ENCODE measurements at places on chromosomes 4 and X. TPM values are rescaled to one million over a fixed set of nuclear protein-coding genes. Genes with fewer than 3 reads are reported as not detected.
A peak's percentile ranks its signal among the peaks of the same experiment; 100 is the strongest.

The LUZP4 gene
- polyA plus RNA-seq: not detected

DNA sequence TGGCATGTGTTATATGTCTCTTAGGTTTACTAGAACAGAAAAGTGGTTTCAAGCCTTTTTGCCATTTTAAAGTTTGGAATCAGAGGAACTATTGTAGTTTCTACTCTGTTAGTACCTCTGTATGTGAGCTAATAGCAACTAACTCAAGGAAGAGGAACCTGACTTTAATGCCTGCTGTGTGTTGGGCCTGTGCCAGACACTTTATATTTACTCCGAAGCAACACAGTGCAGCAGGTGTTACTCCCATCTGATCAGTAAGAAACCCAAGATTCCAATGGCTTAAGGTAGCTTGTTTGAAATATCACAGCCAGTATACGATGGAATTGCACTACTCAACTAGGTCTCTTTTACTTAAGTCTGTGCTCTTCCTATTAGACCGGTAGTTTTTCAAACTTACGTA, 79.2 kb downstream of the USP9X start:
- no peak for DNase-seq

The GRID2 gene
- polyA plus RNA-seq: not detected

The KIT gene
- polyA plus RNA-seq: 5.2 TPM

DNA sequence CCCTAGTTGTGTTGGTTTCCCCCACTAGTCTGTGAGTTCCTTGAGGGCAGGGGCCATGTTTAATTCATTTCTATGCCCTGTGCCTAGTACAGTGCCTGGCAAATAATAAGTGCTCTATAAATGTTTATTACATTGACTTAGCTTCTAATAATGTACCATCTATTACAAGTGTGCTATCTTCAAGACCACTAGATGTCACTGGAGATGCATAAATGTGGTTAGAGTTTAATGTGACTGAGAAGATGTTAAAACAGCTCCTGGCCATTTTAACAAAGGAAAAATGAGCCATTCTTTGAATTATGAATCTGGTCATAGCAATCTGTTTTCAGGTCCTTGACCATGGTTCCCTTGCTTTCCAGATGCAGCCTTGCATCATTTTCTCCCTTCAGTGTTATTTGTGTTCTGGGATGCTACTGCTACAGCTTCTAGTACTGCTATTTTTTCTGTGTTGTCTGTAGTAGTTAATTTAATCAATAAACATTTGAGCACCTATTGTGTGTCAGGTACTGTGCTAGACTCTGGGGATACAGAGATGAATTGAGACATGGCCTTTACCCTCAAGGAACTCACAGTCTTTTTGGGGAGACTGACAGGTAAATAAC, 43.2 kb downstream of the SLC9A6 start:
- DNase-seq: peak; percentile 44

- DNase-seq: no peak
Observed at GRCh38 chr4:41125558-41126311, 88.6 kb downstream of the APBB2 start.

DNA sequence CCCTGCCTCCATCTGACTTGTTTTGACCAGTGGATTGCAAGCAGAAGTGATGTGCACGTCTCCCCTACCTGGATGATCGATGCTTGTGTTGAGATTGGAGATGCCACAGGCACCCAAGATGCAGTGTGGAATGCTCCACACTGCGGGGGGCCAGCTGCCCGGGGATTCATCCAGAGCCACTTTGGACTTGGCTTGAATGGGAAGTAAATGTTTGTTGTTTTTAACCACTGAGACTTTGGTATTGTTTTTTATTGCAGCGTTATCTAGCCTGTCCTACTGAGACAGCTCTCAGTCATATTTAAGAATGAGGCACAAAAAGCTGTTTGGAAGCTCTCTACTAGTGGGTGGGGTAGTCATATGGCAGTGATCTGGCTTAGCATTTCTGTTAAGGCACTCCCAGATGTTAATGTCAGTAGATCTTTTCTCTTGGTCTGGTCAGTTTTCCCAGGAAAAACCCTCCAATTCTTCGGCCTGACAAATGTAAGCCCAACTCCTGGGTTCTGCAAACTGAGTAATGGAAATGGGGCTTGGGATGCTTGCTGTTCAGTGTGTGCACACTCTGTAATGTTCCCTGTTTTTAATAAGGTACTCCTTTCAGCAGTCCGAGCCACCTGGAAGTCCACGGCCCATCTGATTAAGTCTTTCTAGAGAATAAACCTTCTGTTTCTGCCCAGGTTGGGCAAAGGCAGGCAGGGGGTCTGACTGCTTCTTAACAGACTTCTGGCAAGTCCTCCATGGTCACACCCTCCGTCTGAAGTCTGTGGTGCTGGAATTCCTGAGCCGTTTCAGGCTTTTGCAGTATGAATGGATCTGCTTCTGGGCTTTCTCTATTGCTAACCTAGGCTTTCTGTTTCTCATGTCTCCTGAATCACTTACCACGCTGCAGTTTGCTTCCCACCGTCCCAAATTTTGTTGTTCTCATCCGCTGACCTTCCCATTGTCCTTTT, 74.8 kb downstream of the WWC2 start:
- no peak for DNase-seq

DNA sequence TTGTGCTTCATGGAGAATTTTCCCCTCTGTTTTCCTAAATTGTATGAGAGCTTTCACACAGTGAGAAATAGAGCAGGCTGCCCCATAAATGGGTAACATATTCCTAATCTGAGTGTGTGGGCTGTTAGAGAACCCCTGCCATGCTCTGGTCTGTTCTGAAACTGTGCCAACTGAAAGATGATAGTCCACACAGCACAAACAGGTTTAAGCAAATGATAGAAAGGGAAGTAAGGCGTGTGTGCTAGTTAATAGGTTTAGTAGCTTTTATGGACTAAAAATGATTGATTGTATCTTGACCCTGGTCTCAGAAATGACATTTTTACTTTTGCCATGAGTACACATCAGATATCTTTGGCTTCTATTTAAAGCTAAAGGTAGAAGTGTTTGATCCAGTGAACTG, 106.2 kb downstream of the PRRG1 start:
- no peak for DNase-seq

DNA sequence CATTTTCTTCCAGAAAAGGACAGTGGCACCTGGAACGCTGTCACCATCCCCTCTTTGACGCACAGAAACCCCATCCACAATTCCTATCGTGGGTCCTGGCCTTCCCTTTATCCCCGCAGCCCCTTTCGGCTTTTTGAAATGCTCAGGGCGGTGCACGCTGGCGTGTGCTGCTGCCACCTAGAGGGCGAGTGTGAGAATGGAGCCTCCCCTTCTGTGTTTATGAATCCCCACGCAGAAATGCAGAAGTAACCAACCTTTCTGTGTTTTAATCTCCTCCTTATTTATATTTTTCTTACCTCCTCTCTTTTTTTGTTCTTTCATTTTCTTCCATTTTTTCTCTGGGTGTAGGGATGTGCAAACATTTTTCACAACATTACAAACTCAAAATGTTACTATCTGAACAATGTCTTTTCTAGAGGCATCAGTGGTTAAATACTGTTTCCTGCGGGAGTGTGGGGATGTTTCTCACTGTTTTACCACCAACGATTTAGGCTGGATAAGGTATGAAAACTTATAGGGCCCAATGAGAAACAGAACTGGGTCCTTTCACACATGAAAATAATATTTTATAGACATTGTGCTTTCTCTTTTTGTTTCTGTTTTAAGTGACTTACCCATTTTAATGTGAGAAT, 50.0 kb downstream of the TMA16 start:
- peak; percentile 41 for DNase-seq

The RPS6KA6 gene
- not detected for polyA plus RNA-seq

DNA sequence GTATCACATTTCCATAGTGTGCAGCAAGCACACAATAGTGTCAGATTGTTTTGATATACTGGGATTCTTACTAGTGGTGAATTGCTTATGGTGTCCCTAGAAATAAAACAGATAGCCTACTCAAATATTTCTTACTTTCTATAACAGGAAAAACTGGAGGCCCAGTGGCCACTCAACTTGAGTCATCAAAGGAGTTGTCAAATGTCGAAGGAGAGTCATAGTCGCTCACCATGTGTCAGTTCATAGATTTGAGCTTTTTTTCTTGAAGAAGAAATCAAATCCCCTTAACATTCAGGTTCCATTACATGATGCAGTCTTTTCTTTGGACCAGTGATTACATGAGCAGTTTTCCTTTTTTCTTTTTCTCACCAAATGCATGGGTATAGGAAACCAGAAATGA, 1271.0 kb downstream of the RAPGEF2 start:
- no peak for DNase-seq

DNA sequence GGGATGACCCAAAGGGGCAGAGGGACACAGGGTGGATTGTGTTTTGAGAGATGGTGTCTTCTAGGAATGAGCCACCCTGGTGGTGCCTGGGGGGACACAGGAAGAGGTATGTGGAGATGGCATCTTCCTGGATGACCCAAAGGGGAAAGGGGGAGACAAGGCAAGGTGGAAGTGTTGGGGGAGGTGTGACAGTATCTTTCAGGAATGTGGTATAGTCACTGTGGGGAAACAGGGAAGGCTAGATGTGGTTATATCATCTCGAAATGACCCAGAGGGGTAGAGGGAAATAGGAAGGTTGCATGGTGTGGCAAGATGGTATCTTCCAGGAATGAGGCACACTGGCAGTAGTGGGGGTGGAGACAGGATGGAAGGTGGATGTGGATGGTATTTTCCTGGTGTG, 62.9 kb downstream of the MAOA start:
- DNase-seq: no peak

GRCh38 chr4:107564326-107564725, 155.7 kb downstream of the PAPSS1 start:
- DNase-seq: no peak

DNA sequence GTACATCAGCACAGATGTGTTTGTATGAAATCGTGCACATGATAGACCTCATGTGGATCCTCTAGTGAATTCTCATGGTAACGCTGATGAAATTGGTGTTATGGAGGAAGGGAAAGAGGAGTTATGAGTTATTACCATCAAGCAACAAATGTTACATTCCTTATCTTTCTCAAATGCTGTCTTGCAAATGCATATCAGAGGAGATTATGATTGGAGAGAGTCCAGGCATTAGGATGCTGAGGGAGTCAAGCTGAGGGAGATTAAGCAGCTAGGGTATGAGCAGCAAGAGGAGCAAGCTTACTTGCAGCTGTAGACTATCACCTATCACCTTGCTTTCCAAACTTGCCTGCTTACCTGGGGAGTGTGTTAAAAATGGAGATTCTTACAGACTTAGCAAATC, 36.8 kb upstream of the SFRP2 start:
- DNase-seq: no peak

The SRD5A3 gene
- 9.9 TPM for polyA plus RNA-seq

The PRDM8 gene
- polyA plus RNA-seq: 3.4 TPM

DNA sequence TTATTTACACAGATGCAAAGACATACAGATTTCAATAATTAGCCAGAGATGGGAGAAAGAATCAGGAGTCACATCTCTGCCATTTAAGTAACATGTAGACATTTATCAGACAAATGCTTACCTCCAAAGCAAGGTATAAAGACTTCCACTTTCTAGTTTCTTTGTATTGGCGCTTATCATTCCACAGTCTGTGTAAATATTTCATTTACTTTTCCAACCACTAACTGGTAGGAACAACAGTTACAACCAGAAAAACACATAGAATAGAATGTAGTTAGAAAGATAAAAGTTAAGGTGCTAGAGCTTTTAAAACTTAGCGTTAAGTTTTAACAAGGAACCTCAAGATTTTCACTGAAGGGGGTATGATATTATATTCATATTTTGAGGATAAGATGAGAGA, 40.9 kb upstream of the UGT2B4 start:
- no peak for DNase-seq

The HGFAC gene
- not detected for polyA plus RNA-seq

GRCh38 chrX:150770623-150771022, 77.4 kb downstream of the MTMR1 start:
- DNase-seq: no peak

DNA sequence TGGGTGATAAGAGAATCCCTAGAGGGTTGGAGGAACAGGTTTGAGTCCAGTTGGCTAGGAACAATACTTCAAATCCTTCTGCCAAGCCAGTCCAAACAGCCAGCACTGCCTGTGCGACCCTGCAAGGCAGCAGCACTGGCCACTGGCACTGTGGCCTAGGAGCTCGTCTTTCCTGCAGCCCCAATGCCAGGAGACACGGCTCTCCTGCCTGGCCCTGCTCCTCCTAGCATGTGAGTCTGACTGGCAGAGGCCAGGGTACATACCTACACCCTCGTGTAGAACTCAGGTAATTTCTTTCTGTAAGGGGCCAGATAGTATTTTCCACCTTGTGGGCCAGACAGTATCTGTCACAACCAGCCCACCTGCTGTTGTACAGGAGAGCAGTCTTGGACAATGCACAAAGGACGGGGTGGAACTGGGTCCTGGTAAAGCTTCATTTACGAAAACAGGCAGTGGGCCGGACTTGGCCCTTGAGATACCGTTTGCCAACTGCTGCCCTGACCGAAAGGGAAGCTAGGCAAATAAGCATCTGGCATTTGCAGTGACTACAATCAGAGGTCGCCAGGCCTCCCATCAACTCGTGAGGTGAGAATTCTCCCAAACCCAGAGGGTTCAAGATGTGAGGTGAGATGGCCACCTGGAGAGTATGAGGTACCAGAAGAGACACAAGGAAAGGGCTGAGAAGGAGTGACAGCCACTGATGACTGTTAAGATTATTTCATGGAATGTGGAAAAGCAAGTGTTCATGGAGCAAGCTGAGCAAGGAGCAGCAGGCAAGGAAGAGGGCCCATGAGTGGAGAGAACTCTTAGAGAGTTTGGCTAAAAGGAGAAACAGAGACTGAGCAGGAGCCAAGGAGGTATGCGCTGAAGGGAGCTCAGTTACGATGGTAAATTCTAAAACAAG, 29.8 kb upstream of the IRAK1 start:
- DNase-seq: no peak

The MAEA gene
- 70.9 TPM for polyA plus RNA-seq

GRCh38 chr4:183556947-183557346, 52.1 kb downstream of the ING2 start:
- DNase-seq: no peak

The CT45A10 gene
- not detected for polyA plus RNA-seq

GRCh38 chrX:55919367-55920221, 202.0 kb downstream of the RRAGB start:
- DNase-seq: no peak

The KIF4A gene
- polyA plus RNA-seq: not detected

DNA sequence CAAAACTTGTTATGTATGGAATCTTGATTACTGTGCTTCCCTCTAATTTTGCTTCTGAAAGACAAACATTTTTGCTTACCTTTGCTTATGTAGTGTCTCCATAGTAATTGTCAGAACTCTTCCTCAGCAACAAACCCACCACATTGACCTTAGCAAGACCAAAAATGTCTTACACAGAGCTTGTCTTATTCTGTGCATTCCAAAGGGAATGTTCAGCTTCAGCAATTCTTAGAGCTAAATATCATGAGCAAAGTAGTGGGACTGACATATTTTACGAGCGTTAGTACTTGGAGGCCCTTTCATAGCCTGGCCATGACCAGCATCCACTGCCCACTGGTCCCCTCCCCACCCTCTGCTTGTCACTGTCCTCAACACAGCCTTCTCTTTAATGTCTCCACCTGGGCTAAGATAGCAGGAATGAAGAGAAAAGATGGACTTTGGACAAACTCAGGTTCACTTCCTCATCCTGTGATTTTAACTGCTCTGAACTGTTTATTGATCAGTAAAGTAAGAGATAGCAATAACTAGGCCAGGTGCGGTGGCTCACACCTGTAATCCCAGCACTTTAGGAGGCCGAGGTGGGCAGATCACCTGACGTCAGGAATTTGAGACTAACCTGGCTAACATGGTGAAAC, 15.5 kb upstream of the SH3D19 start:
- no peak for DNase-seq

The PKD2 gene
- polyA plus RNA-seq: 0.93 TPM

GRCh38 chrX:48541140-48541814, 1.8 kb downstream of the TBC1D25 start:
- DNase-seq: no peak

Data from CD4-positive, alpha-beta memory T cell (primary cell).